ENCODE measurements at places on chromosomes 12 and 14.

DNA sequence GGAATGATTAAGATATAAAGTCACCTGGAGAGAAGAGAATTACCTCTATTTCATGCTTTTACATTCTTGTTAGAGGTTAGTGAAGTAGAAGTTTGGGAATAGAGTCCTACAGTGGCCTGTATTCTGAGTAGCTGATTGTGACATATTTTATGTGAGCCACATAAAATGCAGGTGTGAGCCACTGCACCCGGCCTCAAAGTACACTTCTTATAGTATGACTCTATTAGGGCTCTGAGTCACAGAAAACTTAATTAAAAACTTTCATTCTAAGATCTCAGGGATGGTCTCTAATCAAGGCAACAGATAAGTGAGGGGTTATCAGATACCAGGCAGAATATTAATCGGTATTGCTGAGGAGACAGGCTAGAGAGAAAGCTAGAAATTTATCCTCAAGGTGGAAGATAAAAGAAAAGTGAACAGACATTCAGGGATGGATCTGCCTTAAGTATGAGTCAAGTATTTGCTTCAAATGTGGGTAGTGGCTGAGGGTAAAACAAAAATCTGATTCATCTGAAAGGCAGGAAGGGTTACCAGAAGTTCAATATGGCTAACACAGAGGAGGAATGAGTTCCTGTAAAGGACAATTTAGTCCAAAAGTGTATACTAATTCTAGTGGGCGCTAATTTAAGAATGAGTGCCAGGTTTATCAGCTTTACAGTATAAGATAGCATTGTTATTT, 5.5 kb upstream of the G2E3 start:
- no peak for DNase-seq

- DNase-seq: no peak
Observed at GRCh38 chr14:77955816-77956484, 156.0 kb downstream of the ADCK1 start.

- DNase-seq: no peak
Observed at GRCh38 chr14:100292301-100292775, 13.9 kb downstream of the SLC25A29 start.

DNA sequence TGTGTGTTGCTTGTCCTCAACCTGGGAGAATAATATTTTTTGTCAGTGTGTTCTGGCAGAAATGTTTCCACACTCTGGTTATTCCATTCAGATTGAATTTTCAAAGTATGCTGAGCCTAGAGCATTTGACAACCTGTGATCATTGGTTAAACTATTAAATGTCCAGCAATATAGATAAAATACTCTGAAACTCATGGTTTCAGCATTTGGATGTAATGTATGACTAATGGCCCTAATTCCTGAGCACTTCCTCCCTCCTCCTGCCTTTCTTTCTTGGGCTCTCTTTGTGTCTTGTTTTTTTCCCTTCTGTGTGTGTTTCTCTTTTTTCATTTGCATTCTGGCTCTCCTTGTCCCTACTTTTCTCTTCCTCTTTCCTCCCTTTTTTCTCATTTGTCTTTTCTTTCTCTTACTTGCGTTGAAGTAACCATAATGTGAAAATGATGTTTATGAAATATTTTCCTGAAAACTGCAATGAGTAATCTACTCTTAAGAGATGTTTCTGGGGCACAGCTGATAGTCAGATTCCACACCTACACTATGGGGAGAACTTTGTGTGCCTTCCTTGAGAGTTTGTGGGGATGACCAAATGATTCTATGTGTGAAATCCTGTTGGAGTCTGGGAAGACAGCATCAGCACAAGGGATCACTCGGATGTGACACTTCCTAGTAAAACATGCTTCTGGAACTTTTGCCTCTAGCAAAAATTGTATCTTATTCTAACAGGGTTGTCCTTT, 74.6 kb downstream of the FRMD6 start:
- no peak for DNase-seq

GRCh38 chr12:71448150-71448581, 8.6 kb downstream of the LGR5 start:
- no peak for DNase-seq

DNA sequence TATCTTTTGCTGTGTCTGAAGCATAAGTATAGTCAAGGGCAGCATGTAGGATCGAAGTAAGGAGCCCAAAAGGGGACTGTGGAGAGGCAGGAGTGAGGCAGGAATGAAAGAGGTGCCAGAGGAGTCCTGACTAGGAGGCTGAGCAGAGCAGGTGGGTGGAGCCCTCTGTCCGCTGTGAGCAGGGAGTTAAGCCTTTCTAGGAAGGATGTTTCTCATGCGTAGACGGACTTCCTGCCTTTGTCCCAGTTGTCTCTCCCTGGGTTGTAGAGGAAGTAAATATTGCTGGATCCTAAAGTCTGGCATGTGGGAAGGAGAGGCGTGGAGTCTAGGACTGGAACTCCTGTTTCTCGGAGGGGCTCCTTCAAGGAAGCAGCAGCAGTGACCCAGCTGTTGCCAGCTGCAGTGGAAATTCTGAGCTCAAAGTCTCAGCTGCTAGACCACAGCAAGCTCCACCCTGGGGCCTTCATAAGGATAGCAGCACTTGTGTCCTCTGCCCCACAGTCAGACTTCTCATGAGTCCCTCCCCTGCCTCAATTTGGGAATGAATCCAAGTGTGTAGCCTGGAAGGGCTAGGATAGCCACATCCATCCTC, 44.0 kb downstream of the RBMS2 start:
- no peak for DNase-seq

GRCh38 chr12:116233669-116234068, 43.8 kb downstream of the MED13L start:
- DNase-seq: no peak
